ENCODE measurements at places on chromosomes 12 and 14.

DNA sequence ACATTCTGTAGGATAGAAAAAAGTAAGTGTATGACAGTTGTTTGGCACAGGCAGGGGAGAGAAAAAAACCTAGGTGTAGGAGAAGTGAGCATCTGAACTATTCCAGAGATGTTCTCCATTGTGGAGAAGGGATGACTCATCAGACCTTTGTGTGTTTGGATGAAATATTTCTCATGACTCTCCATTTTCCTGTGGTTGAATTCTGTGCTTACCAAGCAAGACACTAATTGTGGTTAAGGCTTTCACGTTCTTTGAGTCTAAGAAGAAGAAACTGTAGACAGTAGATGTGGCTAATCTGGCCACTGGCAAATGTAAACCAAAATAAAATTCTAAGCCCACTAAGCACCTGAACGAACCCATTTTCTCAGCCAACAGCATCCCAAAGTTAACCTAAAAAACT lies 107.9 kb upstream of the GZMB start:
- no peak for DNase-seq

DNA sequence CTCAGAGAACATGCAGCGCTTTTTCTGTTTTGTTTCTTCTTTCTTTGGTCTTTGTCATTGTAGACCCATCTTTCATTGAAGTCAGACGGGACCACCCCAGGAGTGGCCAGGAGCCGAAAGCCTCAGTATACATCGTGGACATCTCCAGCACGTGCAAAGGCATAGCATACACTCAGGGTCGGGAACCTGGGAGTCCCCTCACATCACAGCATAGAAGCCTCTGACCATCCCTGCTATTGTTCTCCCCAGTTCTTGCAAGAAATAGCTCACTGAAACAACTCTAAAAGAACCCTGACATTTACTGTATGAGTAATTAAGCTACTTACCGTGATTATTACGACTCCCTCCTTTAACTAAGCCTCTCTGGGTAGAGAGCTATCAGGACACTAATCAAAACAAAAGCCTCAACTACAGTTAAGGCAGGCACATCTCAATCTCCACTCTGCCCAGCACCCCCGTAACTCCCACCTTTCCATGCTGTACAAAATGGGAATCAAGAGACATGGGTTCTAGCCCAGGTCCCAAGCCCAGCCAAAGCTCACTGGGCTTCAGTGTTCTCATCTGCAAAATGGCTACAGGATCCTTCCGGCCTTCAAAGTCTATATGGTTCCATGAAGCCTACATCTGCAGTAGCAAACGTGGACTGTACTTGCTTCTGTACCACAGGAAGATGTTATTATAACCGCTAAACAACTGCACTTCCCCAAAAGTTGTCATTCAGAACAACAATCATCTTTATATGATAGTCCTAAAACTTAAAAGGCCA lies 6.7 kb downstream of the CCDC88C start:
- no peak for DNase-seq

DNA sequence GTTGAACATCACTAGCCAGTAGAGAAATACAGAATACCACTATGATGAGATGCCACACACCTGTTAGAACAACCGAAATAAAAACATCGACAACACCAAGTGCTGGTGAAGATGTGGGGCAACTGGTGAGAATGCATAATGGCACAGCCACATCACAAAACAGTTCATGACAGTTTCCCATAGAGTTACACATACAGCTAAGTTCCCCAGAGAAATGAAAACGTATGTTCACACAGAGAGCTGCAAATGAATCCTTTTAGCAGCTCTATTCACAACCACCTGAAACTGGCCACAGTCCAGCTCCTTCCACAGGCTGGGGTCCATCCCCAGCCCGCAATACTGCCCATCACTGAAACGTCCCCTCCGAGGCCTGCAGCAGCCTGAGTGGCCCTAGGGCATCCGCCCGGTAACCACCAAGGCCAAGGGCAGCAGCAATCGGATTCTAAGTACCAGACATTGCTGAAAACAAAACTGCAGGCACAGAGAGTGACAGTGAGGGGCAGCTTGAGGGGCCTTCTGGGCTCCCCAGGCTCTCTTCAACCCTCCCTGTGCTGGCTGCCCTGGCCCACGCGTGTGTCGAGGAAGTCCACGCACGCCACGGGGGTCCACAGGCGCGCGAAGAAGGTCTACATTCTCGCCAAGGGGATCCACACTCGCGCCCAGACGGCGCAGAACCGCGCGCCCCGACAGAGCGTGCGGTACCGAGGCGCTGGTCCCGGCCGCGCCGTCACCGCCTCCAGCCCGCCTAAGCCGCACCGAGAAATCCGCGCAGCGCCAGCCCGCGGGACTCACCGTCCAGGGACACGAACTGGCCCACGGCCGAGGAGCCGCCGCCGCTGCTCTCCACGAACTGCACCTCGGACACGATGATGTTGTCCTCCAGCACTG lies 903 bp downstream of the BRF1 start:
- no peak for DNase-seq

DNA sequence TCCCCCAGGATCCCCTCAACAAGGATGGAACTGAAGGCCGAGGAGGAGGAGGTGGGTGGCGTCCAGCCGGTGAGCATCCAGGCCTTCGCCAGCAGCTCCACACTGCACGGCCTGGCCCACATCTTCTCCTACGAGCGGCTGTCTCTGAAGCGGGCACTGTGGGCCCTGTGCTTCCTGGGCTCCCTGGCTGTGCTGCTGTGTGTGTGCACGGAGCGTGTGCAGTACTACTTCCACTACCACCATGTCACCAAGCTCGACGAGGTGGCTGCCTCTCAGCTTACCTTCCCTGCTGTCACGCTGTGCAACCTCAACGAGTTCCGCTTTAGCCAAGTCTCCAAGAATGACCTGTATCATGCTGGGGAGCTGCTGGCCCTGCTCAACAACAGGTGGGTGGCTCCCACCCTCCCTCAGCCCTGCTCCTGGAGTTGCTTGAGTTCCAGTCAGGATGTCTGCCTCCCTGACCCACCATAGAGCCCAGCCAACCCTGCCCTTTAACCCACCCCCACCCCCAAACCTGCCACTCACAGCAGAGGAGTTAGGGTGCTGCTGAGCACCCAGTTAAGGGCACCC lies 1.4 kb downstream of the ASIC1 start:
- no peak for DNase-seq

DNA sequence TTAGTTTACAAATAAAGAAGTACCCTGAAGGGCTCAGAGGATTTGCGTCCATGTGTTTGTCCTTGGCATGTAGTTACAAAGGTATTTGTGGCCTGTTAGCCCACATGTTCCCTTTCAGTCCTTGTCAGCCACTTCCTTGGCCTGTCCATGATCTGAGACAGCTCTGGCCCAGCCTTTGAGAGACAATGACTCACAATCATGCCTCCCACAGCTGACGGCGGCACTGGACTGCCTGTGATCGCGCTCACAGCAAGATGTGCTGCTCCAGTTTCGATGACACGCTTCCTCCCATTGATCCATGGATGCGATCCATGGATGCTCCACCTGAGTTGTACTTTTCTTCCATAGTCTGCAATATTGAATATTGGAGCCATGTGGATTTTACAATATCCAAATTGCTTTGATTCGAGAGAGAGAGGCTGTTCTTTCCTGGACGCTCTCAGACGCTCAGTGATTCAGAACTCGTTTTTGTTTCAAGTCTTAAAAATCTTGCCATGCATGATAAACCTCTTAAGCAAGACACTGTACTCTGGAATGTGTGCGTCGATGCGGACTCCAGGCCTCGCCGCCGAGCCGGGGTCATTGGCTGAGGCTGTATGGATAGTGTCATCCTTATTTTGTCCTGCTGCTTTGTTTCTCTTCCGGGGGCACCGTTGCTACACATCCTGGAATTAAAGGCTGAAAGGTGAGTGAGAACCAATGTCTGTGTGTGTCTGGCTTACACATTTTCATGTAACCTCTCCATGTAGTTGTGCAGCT lies 220.1 kb downstream of the GLT1D1 start:
- DNase-seq, result no peak

- no peak for DNase-seq
Observed at GRCh38 chr12:117571321-117571720, 209.9 kb upstream of the NOS1 start.

DNA sequence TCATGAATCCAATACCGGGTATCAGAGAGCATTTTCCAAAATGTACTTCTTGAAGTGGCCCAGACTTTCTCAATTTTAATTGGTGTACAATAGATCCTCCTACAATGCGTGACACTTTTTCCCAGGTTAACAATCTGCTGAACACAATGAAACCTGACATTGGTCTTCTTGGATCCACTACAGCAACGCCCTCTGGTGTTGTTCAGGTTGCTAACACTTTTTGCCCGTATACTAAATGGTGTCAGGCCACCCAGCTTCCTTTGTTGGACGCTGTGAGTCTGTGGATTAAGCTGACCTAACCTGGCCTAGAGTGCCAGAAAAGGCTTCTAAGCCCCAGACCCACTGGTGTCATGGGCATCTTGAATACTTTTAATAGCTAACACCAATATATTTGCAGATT lies 89.2 kb downstream of the KCNK10 start:
- no peak for DNase-seq

DNA sequence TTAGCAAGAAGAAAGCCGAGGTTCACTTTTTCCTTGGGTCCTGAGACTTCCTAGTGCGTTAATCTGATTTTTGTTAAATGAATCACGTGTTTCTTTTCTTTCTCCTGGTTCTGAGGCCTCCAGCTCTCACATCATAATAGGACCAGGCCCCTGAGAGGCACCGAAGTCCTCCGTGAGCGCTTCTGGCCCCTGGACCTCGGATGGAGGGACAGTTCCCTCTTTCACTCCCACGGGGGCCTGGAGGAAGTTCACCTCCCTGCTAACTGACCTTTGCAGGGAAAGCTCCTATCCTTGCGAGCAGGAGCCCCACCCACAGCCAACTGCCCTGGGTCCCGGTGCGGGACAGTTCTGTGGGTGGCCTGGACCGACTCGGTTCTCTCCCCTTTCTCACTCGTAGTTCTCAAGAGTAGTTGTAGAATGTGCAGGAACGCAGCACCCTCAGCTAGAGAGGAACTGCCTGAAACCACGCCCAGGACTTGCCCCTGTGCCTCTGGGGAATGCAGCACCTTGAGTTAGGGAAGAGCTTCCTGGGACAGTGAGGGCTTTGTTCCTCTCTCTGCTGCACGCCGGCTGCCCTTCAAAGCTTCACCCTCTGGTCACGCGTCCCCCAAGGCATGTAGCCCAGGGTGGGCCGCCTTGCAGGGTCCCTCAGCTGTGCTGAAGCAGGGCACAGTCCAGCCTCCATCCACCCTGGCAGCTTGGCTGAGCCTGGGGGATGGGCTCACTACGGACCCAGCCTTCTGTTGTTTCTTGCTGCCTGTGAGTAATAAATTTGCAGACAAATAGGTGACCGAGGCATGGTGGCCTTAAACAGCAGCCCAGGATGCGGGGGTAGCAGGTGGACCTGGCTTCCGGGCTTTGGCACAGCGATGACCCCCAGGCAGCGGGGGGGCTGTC lies 264.6 kb downstream of the ADGRD1 start:
- no peak for DNase-seq

GRCh38 chr14:28779456-28779855 lies 12.9 kb downstream of the FOXG1 start:
- no peak for DNase-seq

DNA sequence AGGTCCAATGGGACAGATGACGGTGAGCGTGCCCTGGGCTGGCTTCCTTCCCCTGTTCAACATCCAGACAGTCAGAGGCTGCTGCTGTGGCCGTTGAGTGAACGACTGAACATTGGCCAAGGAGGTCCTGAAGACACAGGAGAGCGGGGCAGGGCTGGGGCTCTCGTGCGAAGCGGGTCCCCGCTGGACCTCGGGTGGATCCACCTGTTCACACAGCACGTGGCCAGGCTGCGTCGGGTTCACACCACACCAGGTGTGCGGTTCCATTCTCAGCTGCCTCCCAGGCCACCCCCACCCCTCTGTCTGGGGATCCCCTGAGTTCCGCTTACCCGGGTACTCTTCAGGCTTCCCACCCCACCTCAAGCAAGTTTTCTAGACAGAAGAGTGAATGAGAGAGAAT lies 199.1 kb upstream of the PRMT8 start:
- no peak for DNase-seq

DNA sequence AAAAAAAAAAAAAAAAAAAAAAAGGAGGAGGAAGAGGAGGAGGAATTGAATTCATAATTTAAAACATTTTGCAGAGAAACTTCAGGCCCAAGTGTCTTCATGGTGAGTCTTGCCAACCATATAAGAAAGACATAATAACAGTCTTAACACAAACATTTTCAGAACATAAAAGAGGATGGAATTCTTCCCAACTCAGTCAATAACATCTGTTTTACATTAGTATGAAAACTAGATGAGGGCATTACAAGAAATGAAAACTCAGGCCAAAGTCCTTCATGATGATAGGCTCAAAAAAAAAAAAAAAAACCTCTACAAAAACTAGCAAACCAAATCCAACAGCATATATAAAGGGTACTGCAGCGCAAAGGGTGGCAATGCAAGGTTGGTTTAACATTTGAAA lies 151.6 kb downstream of the FOXA1 start:
- no peak for DNase-seq

DNA sequence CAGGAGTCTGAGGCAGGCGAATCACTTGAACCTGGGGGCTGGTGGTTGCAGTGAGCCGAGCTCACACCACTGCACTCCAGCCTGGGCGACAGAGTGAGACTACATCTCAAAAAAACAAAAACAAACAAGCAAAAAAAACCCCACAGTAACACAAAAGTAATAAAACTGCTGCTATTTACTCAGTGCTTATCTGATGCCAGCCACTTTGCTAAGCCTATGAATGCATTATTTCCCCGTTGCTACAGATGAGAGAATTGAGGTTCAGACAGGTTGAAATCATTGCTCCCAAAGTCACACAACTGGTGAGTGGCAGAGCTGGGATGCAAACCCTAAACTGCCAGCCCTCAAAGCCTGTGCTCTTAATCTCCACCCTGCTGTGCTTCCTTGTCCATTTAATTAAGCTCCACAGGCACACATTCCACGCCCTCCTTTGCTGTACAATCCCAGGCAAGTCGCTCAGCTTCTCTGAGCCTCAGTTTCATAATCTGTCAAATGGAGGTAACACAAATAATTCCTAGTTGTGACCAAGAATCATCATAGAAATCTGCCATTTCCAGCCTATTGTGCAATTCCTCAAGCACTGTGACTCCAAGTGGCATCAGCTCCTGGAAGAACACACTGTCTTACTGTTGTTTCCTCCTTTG lies 5.7 kb upstream of the OAS3 start:
- no peak for DNase-seq

DNA sequence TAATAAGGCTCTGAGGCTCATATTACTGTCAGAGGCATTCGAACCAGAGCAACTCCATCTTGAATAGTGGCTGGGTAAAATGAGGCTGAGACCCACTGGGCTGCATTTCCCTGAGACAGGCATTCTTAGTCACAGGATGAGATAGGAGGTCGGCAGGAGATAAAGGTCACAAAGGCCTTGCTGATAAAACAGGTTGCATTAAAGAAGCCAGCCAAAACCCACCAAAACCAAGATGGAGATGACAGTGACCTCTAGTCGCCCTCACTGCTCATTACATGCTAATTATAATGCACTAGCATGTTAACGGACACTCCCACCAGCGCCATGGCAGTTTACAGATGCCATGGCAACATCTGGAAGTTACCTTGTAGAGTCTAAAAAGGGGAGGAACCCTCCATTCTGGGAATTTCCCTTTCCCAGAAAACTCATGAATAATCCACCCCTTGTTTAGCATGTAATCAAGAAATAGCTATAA lies 18.1 kb upstream of the PRICKLE1 start:
- no peak for DNase-seq

All from amygdala (tissue), 56 donors.